Fibroblast of lung (primary cell): ENCODE measurements at places on chromosomes 6 and 20.

GRCh38 chr6:80733641-80734040 is 627.2 kb downstream of the BCKDHB start:
- no peak for DNase-seq

GRCh38 chr6:159989492-159990480 is 20.9 kb downstream of the IGF2R start:
- DNase-seq = no peak

DNA sequence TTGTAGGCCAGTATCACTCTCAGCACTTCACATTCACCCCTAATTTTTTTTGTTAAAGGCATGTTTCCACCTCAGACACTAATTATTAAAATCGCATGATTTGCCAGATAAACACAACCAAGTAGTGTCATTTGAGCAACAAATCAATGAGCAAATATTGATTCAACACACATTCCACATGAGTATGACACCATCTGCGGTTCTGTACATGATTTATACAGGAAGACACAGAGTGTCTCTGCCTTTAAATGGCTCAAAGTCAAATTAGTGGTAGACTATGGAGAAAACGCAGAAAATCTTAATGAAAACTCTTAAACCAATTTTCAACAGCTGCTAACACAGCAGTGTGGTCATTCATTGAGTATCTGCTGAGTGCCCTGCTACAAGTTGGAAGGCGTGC is 300.2 kb downstream of the SOX4 start:
- DNase-seq = no peak

DNA sequence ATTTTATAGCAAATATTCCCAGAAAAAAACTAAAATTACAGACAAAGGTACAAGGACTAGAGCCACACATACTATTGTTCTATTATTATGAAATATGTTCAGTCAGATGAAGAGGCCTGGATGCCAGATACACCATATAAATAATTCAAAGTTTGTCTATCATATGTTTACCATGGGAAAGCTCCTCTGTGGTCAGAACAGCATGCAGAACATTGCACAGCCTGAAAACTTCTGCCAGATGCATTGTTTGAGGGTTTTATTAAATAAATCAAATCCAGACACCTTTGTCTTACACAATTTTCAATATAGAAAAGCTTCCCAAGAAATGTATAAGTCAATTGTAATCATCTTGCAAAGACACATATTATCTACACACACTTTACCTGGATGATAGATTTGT is 35.0 kb upstream of the COL21A1 start:
- no peak for DNase-seq

- no peak for DNase-seq
These were observed 382.4 kb downstream of the PKHD1 start for GRCh38 chr6:51704932-51705540.

- no peak for DNase-seq
These were observed 131.6 kb downstream of the HFE start for GRCh38 chr6:26218824-26219223.

- DNase-seq = no peak
These were observed 323.9 kb downstream of the LAMA2 start for GRCh38 chr6:129206821-129207220.

GRCh38 chr20:54324652-54325285 is 116.9 kb downstream of the PFDN4 start:
- DNase-seq = no peak

- DNase-seq = peak; percentile 74
These were observed at the start of gene MRS2 for GRCh38 chr6:24402697-24403500. MRS2 (plus strand) TSS chr6:24402936; CDS start chr6:24403047, 111 bp downstream.

- no peak for DNase-seq
These were observed 126.3 kb downstream of the TOX2 start for GRCh38 chr20:44041001-44041400.

- no peak for DNase-seq
These were observed 55.3 kb upstream of the LY86 start for GRCh38 chr6:6533176-6533575.

DNA sequence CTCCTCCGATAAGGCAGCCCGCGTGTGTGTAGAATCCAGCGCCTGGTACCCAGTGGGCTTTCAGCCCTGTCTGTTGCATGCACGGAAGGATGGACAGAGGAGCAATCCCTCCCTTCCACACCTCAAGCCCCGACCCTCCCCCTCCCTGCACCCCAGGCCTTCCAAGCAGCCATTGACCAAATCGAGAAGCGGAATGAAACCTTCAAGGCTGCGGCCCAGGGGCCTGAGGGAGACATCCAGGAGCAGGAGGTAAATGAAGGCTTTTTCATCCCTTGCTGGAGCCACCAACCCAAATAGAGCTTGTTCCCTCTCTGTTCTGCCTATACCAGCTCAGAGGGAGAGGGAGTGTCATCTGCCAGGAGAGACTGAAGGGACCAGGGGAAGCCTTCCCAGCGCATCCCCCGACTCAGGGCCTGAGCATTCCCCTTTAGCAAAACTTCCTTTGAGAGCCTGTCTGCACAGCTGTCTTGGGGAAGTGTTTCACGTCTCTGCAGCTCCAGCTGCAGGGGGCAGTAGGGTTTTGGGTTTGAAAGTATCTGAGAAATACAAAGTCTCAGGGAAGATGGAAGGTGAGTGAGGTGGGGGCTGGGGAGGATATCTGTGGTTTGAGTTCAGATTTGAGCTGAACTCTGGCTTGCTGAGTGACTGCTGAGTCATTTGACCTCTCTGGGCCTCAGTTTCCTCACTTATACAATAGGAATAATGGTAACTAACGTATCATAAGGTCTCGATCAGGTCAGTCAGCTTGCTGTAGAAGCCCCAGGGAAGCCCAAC is 16.1 kb downstream of the FGD2 start:
- DNase-seq = peak; percentile 34

DNA sequence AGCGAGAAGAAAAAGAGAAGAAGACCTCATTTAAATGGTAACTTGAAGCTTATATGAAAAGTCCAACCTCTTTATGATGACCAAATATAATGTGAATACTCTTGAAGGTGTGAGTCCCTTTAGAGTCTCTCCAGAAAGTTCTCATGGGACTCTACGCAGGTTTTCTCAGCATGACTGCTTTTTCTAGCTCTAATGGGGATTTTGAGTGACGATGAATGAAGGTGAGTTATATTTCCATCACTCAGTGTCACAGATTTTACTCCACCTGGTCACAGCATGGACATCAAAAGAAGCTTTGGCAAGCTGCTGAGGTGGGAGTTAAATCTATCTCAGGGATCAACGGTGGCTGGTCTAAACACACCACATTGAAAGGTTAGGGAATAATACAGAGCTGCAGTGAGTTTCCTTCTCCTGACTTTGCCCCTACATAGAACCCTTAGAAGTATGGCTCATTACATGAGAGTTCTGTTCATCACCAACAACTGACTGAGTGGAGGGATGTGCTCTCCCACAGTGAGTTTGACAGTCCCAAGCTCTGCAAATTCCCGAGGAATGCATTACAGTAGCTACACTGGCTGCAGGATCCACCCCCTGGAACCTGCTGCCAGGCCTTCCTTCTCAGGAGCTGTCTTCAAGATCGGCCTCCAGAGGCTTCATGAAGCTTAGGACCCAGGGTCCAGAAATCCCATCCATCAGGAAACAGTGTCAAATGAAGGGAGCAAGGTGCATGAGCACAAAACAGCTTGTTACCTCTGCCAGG is 126.8 kb downstream of the FOXC1 start:
- no peak for DNase-seq

DNA sequence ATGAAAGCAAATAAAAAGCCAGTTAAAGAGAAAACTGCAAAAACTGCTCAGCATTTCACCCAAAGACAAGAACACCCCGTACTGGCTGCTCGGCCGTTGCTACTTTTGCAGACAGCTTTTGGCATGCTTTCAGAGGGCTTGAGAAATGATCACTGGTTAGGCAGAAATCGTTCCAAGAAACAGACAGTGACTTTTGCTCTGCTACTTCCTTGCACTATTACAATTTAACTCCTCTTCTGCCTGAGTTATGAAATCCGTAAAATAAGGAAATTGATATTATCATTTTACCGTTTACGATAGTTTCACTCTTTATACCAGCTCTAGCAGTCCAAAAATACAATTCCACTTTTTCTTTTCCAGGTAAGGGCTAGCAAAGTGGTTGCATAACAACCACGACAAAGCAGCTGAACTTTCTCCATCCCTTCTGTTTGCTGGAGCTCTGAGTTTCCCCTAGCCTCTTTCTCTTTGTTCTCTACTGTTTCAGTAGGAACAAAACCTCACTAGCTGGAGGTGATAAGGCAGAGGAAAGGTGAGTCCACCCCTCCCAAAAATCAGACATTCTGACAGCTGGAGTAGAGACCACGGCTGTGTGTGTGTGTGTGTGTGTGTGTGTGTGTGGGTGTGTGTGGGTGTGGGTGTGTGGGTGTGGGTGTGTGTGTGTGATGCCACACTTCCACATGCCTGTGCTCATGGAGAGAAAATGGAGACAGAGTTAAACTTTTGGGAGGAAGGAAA is 191.8 kb upstream of the RREB1 start:
- peak; percentile 46 for DNase-seq

- DNase-seq = peak; percentile 50
These were observed 22.2 kb downstream of the TFEB start for GRCh38 chr6:41713159-41713649.

DNA sequence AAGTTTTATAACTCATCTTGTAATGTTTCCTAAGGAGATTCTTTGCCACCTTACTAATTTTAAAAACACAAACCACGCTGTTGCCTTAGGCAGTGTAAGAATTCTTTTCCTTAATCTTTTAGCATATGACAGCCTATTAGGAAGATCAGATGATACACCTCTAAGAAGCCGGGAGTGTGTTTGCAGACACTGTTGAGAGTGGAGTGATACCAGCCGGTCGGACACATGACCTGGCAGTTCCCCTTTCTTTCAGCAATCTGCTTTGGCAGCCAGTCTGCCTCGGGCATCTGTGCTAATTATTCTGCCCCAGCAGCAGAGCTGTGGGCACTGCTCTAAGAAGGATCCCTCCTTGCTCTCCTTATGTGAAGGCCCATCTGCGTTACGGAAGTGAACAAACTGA is 50.9 kb downstream of the PLCB4 start:
- no peak for DNase-seq

DNA sequence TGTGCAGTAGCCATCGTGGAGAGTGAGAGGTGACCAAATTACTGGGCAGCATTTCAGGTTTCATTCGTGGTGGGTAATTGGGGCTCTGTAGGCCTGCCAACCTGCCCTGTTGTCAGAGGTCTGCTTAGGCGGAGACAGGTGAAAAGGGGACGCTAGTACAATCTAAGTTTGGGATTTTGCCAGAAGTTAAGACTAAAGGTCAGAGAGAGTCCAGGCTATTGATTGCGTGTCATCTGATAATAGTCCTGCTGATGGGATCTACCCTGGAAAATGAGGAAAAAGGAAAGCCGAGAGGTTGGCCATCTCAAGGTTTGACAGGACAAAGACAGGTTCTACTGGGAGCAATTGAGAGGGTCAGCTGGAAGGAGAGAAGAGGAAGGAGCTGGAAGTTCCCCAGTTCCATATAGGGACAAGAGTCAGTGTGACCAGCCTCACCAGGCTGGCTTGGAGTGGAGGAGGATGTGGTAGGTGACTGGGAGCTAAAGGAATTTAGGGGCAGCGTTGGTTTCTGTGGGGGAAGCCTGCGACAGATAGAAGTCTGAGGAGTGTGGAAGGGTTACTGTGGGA is 10.9 kb downstream of the ARFGEF2 start:
- DNase-seq = peak; percentile 60

- DNase-seq = no peak
These were observed 41.2 kb downstream of the LYRM2 start for GRCh38 chr6:89597372-89597771.

DNA sequence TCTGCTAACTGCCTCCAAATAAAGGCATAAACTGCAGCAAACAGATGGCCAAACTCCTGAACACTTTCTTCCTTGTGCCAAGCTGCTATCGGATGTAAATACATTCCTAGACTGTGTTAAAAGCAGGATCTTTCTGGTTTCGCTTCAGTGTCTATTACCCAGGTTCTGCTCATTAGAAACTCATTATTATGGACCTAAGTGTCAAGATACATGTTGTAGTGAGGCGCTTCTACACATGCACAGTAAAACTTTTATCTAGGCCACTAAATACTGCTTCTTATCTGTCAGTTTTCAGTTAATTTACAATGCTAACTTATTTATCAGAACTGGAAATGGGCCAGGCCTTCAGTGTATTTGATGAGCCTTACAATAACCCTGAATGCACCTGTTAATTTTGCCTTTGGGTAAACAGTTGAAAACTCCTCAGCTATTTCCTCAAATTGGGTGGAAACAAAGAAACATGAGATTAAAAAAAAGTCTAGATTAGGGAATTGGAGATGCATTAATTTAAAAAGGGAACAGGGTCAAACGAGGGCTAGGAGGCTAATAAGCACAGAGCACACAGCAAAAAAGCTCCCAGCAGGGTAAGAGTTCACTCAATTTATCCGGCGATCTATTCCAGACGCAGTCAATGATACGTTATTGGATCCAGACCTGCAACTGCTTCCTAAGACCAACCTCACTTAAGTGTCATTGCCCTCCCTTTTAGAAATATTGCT is 240.6 kb downstream of the FOXC1 start:
- no peak for DNase-seq

GRCh38 chr20:13229538-13229937 is 8.5 kb downstream of the ISM1 start:
- no peak for DNase-seq

GRCh38 chr6:79042799-79043126 is 35.3 kb downstream of the PHIP start:
- DNase-seq = no peak

DNA sequence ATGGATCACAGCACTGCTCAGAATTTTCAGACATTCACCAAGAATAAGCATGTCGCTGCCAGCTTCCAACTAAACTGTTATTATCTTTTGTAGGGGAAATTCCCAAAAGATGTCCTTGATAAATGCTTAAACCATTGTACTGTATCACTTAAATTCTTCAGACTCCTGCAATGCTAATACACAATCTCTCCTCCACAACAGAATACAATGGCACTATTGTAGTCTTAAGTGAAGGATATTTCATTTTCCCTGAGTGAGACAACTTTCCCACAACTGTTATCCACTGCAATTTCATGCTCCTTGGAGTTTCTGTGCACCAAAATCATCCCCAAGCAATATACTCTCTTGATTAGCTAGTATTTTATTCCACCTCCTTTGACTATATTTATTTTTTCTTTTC is 189.7 kb downstream of the COL9A1 start:
- DNase-seq = no peak

DNA sequence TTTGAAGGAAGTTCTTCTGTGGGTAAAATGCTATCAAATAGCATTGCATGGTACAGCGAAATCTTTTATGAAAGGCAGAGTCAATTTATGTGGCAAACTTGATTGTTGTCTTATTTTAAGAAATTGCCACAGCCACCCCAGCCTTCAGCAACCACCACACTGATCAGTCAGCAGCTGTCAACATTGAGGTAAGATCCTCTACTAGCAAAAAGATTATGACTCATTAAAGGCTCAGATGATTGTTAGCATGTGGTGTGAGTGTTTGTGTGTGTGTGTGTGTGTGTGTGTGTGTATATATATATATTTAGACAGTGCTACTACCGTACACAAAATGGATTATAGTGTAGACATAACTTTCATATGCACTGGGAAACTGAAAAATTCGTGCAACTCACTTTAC is 27.8 kb downstream of the LRRN4 start:
- peak; percentile 56 for DNase-seq

- peak; percentile 39 for DNase-seq
These were observed 24.1 kb upstream of the MAP3K7 start for GRCh38 chr6:90610751-90611542.

- DNase-seq = peak; percentile 14
These were observed 191.1 kb downstream of the TAF4 start for GRCh38 chr20:61874421-61875068.
